NCI-H460 (cell line): ENCODE measurements at places on chromosomes 3 and 15. TPM values are rescaled to one million over a fixed set of nuclear protein-coding genes. Genes with fewer than 3 reads are reported as not detected.

Gene SEMA4B
- 14.4 and 15.8 TPM in 2 replicates for total RNA-seq

Gene FRMD5
- total RNA-seq: not detected in 2 replicates

DNA sequence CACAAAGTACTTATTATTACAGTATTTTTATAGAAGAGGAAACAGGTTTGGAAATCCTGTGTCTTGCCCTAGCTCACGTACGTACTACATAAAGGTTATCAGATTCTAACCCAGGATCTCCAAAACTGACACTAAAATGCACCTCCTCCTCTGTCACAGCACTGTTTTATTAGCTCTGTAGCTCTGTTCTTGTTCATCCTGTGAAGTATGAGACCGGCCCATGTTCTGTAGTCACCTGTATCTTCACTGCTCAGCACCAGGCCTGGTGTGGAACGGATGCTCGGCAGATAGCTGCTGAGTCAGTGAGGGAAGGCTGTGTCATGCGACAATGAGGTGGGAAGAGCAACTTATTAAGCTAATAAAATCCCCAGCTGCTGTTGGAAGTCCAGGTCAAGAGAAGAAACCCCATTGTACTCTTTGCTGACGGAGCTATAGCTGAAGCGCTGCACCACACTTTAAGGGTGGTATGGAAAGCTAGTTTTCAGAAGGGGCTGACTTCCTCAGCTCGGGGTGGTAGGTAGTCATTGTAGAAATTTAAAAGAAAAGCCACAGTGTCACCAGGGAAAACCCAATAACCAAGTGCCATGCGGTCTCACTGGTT, 22.8 kb downstream of the BCL2A1 start:
- no peak for DNase-seq

GRCh38 chr3:168327856-168328255, 232.1 kb upstream of the GOLIM4 start:
- no peak for DNase-seq

DNA sequence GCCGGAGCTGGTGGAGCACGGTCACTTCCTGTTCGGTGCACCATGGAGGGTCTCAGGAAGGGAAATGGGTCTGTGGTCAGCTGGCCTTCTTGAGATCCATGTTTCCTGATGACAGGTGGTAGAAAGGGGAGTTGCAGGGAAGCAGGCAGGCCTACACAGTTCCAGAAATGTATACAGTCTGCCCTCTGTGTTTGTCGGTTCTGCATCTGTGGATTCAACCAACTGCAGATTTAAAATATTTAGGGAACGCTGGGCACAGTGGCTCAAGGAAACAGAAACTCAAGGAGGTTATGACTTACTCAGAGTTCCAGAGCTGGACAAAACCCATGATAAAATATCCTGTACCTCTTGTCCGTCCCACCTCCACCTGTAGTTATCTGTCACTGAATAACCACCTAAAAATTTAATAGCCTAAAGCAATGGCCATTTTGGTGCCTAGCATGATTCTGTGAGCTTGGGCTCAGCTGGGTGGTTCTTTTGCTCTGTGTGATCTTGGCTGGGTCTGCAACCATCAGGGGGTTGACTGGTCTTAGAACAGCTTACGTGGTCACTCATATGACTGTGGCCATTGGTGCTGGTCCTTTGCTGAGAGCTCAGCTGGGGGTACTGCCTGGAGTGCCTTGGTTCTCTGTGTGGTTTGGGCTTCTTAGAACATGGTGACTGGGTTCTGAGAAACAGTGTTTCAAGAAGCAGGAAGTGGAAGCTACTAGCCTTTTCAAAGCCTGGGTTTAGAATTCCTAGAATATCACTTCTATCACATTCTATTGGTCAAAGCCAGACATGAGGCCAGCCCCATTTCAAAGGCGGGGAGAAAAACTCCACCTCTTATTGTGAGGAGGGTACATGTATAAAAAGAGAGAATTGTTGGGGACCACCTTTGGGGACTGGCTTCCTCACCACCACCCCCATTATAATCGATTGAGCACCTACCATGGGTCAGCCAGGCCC, 239.7 kb upstream of the BHLHE40 start:
- no peak for DNase-seq

DNA sequence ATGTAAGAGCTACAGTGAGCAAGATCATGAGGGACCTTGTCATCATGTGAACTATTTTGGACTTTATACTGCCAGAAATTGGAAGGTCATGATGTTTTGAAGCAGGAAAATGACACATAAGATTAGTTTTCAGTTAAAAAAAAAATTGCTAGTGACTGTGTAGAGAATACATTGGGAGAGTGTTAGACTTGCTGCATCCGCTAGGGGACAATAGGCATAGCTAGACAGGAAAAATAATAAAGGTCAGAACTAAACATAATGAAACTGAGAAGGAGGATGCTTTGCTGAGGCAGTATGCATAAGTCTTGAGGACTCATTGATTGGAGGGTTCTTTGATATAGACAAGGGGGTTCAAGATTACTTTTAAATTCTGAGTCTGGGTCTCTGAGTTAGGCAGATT, 275.8 kb upstream of the KCNH8 start:
- no peak for DNase-seq

- DNase-seq: no peak
Measured at GRCh38 chr3:43236008-43236407, 50.3 kb upstream of the SNRK start.

DNA sequence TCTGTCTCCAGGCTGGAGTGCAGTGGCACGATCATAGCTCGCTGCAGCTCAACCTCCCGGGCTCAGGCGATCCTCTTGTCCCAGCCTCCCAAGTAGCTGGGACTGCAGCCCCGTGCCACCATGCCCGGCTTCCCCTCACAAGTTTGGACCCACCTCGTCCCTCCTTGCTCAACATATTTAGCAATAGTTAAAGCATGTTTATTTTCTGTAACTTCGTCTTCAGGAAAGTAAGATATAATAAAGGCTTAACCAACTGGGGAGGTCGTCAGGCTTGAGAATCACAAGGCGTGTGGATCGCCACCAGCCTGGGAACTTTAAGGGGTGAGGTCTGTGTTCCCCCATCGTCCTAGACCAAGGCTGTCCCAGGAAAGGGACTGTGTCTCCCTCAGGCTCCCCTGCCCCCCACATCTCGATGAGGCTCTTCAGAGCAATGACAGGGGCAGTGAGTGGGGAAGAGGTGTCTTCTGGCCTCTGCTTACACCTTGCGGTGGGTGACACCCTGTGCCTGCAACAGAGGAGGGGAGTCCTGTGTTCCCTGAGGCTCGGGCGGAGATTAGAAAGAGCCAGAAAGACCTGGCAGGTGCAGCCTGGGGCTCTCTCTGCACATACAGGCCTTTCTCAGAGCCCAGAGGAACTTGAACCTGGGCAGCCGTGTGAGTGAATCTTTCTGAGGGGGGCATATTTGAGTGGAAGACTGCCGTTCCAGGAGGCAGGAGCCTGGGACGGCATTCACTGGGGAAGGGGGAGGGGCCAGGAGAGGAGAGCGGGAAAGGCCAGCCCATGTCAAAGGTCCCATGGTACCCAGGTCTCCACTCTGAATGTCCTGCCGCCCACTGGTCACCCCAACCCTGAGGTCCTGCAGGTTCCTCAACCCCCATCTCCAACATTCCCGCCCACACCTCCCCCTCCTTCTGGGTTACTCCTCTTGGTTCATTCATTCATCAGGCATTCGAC, 152.3 kb downstream of the SMAD6 start:
- DNase-seq: no peak

- DNase-seq: peak; percentile 25
Measured at GRCh38 chr3:169041677-169042171, 621.8 kb downstream of the MECOM start.

GRCh38 chr15:53525894-53526293, 233.6 kb downstream of the WDR72 start:
- no peak for DNase-seq

DNA sequence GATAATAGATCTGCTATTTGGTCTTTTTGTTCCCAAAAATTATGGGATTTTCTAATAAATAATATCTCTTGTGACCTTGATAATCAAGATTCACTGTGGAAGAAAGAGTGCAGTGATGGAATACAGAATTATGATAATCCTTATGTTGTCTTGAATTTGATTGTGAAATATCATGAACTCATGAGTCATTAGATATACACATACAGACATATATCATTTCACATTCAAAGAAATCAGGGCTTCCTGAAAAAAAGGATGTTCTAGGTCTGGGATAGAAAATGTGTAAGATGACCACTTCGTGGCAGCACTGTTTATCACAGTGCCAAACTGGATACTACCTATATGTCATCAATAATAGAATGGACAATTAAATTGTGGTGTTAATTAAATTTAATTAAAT, 97.7 kb downstream of the DPH6 start:
- DNase-seq: no peak

DNA sequence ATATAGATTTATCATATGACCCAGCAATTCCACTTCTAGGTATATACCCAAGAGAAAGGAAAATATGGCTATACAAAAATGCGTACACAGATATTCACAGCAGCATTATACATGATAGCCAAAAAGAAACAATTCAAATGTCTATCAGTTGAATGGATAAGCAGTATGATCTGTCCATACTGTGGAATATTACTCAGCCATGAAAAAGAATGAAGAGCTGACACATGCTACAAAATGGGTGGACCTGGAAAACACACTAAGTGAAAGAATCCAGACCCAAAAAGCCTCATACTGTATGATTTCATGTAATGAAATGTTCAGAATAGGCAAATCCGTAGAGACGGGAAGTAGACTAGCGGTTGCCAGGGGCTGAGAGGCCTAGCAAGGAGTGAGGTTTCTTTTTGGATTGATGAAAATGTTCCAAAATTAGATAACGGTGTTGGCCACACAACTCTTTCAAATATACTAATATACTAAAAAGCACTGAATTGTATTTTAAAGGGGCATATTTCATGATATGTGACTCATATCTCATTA, 33.4 kb downstream of the FGD5 start:
- no peak for DNase-seq
